Nephron progenitor cell (in vitro differentiated cells): ENCODE measurements at places on chromosomes 3 and 15.
A peak's percentile ranks its signal among the peaks of the same experiment; 100 is the strongest.

DNA sequence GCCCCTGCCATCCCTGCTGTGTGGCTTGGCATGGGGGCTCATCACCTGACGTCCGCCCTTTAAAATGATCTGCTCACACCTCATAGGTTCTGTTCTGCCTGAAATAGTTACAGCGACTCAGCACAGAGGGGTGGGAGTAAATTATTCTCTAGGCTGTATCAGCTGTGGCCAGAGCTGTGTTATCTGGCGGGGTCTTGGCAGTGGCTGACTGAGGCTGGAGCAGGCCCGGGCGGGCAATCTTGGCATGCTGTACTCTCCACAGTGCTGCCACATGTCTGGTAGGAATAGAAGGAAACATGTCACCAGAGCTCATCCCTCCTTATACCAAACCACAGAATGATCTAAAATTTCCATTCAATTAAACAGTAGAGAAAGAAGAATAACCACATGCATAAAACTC, 499.9 kb upstream of the LMCD1 start:
- no peak for DNase-seq

GRCh38 chr3:193548406-193548805, 6.3 kb downstream of the ATP13A4 start:
- no peak for DNase-seq

GRCh38 chr3:58487140-58487886, 4.6 kb upstream of the KCTD6 start:
- no peak for DNase-seq

- no peak for DNase-seq
Measured at GRCh38 chr3:15172806-15173205, 33.2 kb upstream of the CAPN7 start.

- DNase-seq, result no peak
Measured at GRCh38 chr3:171660188-171660587, 150.1 kb downstream of the PLD1 start.

DNA sequence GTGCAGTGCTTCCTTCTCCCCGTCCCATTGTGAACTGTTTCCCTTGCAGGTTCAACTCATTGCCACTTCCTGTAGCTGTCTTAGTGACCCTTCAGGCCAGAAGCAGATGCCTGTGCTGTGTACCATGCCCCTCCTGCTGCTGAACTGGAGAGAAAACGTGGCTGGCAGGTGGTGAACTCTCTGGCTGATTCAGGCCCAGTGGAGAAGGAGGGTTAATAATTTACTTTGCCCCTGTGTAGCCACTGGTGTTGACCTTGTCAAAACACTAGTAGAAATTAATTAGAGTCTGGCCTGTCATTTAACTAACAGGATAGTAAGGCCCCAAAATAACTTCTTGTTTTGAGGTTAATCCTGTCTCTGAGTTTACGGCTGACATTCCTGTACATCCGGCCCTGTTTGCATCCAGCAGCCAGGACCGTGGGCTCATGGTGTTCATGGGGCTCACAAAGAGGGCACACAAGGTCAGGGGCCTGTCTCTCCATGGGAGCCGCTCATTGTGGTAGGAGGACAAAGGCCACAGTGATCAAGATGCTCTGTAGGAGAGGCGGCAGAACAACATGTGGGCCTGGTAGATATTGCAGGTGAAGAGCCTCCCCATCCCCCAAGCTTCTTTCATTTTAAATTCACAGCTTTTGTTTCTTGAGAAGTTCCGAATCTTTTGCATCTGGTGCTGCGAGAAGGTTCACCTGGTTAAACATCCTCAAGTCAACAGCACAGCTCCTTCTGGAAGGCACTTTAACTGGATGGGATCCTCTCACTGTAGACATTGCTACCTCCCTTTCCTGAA, 101.6 kb downstream of the CGNL1 start:
- no peak for DNase-seq

- DNase-seq, result no peak
Measured at GRCh38 chr3:98734306-98734705, 28.8 kb upstream of the ST3GAL6 start.

GRCh38 chr3:3634326-3634725, 164.9 kb upstream of the LRRN1 start:
- no peak for DNase-seq

- DNase-seq, result no peak
Measured at GRCh38 chr3:195802261-195802701, 9.4 kb downstream of the MUC4 start.

DNA sequence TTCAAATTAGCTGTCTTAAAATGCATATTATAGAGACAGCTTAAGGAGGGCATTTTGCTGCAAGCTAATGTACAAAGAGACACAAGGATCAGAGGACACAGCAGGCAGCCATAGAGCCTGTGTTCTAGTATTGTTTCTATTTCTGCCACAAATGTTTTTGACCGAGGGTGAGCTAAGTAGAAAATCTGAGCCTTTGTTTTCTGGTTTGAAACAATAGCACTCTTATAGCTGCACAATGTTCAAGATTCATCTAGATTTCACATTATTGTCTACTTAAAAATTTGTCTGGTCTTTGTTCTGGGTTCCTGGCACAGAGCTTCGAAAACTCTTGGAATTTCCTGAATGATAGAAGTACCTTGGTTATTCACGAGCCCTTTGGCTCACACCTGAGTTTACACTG, 40.0 kb upstream of the TUSC7 start:
- no peak for DNase-seq

DNA sequence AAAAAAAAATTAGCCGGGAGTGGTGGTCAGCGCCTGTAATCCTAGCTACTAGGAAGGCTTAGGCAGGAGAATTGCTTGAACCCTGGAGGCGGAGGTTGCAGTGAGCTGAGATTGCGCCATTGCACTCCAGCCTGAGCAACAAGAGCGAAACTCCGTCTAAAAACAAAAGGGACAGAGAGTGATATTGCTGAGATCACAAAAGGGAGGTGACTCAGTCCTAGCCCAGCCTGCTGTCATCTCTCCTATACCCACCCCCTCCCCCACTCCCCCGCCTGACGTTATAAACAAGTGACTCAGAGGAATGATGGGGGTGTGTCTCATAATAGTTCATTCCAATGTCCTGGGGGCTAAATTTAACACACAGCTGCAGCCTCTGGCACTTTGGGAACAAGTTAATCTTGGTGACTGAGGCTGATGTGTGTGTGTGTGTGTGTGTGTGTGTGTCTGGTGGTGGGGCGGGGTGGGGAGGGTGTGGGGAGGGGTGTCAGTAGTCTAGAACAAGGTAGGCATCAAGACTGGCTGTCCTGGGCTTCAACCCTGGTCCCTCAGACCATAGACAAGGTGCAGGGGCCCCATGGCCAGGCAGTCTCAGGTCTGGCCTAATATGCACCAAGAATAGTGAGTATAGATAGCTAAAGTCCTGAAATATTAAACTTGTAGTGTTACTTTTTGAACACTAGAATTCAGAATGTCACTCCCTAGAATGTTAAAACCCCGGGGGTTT, 1.3 kb upstream of the KLHL40 start:
- no peak for DNase-seq

DNA sequence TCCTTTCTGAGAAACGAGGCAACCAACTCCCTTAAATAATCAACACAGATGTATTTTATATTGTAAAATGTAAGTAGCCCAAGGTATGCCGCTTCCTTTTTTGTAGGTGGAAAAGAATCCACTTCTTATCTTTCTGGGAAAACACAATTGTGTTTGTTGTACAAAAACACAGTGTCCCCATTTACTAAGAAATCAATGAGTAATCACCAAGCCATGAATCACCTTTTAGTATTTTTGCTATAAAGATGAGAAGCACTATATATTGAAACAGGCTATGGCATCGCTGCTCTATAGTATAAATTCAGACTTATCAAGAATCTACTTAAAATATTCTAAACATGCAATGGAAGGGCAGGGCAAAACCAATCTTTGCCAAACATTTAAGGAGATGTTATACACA, 104.0 kb downstream of the TNIK start:
- no peak for DNase-seq

- DNase-seq, result no peak
Measured at GRCh38 chr3:142896996-142897395, 8.1 kb upstream of the PCOLCE2 start.

GRCh38 chr3:71724584-71725270, 475 bp downstream of the EIF4E3 start:
- peak; percentile 61 for DNase-seq
